Omental fat pad (tissue), 4 donors: ENCODE measurements at places on chromosomes 2 and 18.
A peak's percentile ranks its signal among the peaks of the same experiment; 100 is the strongest.

DNA sequence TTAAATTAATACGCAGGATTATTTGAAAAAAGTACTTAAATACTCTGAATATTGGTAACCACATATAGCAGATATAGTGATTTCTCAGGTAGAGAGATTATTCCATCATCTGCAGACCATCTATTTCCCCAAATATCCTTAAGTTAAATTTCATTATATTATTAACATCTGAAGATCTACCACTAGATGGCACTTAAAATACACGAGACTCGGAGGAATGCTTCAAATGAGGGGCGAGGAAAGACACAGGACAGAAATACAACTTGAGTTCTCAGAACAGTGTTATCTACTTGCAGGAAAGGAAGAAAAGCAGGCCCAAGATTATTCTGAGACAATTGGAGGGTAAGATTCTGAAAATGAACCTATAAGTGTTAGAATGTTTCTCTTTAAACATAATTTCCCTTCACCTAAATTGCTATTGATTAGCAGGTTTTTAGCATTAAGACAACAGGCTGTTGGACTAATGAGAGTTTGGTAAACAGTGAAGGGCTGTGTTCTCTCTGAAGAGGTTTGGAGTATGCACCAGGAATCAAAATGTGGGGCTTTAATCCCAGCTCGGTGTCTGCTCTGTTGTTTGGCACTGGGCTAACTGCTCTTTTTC, 76.9 kb upstream of the GCFC2 start:
- DNase-seq, result no peak

DNA sequence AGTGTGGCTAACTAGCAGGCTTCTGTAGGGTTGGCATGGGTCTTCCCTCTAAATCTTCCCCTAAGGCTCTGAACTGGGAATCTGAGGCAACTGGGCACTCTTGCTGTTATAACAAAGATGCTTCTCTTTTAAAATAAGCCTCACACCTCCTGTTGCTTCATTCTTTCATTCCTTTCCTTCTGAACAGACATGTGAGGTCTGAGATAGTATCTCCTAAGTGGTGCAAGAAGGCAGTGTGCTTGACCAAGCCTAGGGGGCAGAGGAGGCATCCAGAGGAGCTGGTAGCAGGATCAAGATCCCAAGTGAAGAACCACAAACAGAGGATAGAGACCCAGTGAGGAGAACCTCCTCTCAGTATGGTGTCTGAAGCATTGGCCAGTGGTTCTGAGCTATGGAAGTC, 90.9 kb downstream of the TTC27 start:
- DNase-seq, result no peak

- no peak for DNase-seq
Measured at GRCh38 chr2:129400826-129401225, 578.6 kb upstream of the RAB6C start.

GRCh38 chr2:126778561-126779501, 119.9 kb upstream of the TEX51 start:
- DNase-seq, result no peak

GRCh38 chr2:197285361-197285760, 25.2 kb downstream of the ANKRD44 start:
- DNase-seq, result no peak

DNA sequence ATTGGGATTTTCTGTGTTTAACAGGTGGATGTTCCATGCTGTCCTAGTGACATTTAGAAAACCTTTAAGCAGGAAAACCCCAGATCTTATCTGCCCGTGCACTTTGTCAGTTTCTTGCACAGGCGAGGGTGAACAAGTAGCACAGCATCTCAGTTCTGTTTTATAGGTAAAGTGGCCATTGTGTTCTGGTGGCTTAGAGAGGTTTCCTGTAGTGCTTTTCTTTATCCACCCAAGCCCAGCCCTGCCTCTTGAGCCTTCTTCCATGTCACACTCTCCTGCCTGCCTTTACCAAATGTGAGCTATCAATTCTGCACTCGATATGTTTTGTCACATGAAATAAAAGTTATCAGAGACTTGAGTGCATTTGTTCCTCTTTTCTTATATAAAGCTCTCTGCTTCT, 135.3 kb upstream of the NOSTRIN start:
- no peak for DNase-seq

DNA sequence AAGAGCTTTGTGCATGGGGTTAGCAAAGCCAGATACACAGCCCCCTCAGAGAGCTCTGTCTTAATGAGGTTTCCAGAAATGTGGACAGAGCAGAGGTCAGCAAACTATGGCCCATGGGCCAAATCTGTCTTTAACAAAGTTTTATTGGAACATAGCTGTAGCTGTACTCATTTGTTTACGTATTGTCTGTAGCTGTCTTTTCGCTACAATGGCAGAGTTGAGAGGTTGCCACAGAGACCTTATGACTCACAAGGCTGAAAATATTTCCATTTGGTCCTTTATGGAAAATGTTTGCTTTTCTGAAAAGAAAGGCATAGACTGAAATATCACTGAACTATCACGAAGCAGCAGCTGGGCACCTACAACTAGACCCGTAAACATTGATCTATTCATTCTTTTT, 841.8 kb downstream of the SLC4A3 start:
- DNase-seq, result no peak

GRCh38 chr2:120257522-120257921, 4.9 kb downstream of the RALB start:
- DNase-seq, result no peak

- no peak for DNase-seq
Measured at GRCh38 chr18:78113136-78113939, 863.7 kb downstream of the GALR1 start.

- no peak for DNase-seq
Measured at GRCh38 chr2:233681521-233682099, at the start of gene UGT1A7. UGT1A7 (plus strand) TSS chr2:233681901; CDS start chr2:233681938, 37 bp downstream.

GRCh38 chr2:231554748-231555545, 24.7 kb upstream of the NMUR1 start:
- peak; percentile 34 for DNase-seq

DNA sequence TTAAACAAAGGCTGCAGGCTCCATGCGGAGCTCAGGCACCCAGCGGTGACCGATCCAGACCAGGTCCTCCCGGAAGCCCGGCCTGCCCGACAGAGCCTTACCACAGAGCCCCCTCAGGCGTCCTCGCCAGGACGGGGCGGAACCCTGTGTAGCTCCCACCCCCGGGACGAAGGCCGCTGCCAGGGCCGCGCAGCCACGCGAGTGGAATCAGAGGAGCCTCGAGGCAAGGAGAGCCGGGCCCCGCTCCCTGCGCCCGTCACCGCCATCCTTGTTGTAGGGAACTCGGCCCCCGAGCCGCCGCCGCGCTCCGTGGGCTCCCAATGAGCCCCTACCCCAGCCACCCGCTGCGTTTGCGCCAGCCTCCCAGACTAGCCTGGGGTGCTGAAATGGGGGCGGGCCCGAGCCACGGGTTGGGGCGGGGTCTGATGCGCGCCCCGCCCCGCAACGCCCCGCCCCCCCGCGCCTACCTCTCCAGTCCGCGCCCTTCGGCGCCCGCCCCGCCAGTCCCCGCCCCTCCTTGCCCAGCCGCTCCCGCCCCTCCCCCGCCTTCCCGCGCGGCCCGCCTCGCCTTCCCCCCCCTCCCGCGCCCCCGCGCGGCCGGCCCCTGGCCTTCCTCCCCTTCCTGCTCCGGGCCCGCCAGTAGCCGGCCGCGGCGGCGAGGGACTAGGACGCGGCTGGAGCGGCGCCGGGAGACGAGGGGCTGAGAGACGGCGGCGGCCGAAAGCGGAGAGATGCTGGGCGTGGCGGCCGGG, at the start of gene LIMS1:
Gene LIMS1 (plus strand): TSS at position 639 of the 752 bp plus-strand sequence. CDS start 93 bp downstream, at position 732.
- DNase-seq, result peak; percentile 84

DNA sequence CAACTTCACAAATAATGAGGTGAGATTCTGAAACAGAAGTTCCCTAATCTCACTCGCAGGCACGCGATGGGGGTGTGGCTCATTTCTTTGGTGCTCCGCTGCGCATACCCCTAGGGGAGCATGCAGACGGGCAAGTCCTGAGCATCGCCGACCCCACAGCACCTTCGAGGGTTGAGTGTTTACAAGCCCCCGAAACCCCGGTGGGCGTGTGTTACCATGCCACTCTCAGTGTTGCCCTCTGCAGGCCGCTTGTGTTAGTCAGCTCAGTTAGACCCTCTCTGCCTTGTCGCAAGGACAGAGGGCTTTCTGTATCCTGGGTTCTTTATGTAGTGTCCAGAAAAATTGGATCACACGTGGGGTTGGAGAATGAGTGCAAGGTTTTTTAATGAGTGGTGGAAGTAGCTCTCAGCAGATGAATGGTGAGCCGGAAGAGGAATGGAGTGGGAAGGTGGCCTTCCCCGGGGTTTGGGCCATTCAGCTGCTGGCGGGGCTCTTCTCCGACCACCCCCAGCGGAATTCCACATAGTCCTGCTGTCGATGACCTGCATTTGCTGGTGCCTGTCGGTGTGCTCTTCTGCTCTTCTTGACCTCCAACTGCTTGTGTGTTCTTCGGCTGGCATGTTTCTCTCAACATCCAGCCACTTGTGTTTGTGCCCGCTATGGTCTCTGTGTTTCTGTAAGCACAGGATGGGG, 191.3 kb downstream of the RPRM start:
- no peak for DNase-seq

GRCh38 chr2:18077704-18078103, 199.2 kb downstream of the KCNS3 start:
- DNase-seq, result no peak

DNA sequence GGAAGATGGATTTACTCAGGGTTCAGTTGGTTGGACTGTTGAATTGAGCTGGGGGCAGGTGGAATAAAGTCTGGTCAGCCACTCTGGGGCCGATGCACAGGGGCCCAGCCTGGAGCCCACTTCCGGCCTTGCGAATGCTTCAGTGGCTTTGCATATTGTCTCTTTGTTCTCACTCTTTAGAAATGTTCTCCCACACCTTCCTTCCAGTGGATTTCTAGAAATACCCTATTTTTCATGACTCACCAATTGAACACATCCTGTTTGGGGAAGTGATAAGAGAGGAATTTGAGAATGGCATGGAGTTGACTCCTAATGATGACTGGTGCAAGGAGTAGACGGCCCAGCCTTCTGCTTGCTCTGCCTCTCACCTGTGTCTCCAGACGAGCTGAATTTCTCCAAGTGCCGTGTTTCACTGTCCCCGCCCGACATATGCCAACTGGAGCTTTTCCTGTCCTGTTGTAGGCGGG, 28.1 kb downstream of the ASAP2 start:
- no peak for DNase-seq

DNA sequence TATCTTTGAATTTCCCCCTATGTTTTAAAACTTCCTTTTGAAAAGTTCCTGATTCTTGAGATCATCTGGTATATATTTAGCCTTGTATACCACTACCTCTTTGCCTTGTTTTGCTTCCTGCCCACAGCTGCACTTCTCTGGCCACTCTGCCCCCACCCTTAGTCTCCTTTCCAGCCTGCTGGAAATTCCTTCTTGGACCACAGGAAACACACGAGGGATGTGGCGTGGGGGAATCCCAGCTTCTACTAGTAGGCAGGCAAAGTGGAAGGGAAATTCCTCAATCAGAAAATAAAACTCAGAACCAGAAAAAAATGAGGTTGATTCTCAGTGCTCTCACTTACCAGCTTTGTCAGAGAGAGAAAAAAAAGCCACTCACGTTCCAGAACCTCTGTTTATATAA, 13.4 kb downstream of the IL18RAP start:
- DNase-seq, result no peak
